Breast epithelium (tissue), 4 donors: ENCODE measurements at places on chromosomes 4 and X. TPM values are rescaled to one million over a fixed set of nuclear protein-coding genes. Genes with fewer than 3 reads are reported as not detected.

Gene SNCA
- 15.7 TPM for total RNA-seq

Gene DCAF12L1
- not detected for total RNA-seq

Gene NAP1L3
- total RNA-seq: 1.8 TPM

Gene HEPH
- 8.8 TPM for total RNA-seq

Gene SPATA4
- total RNA-seq: 1.3 TPM

Gene RGN
- 4.3 TPM for total RNA-seq

Gene ITIH6
- 2.3 TPM for total RNA-seq

Gene PF4V1
- total RNA-seq: not detected

Gene PFKFB1
- total RNA-seq: 3.1 TPM

Gene POU3F4
- not detected for total RNA-seq

Gene NOX1
- total RNA-seq: not detected

Gene BCORL1
- total RNA-seq: 5.0 TPM

Gene QRFPR
- not detected for total RNA-seq

Gene MAGEA10
- not detected for total RNA-seq

Gene TBX22
- not detected for total RNA-seq

Gene MGARP
- not detected for total RNA-seq

Gene KDR
- 40.6 TPM for total RNA-seq

Gene JCHAIN
- 700 TPM for total RNA-seq

Gene PLXNB3
- total RNA-seq: 13.4 TPM

Gene RBM47
- 66.6 TPM for total RNA-seq

Gene AWAT2
- not detected for total RNA-seq

Gene ARHGAP36
- 119 TPM for total RNA-seq

Gene AVPR2
- 0.44 TPM for total RNA-seq

Gene ACE2
- total RNA-seq: 7.2 TPM

Gene PABPC1L2A
- not detected for total RNA-seq

Gene CLTRN
- total RNA-seq: 0.59 TPM

Gene NPFFR2
- 0.29 TPM for total RNA-seq

Gene PNMA6F
- not detected for total RNA-seq

Gene RELL1
- total RNA-seq: 68.5 TPM
